ENCODE measurements at places on chromosomes 1 and 21.
A peak's percentile ranks its signal among the peaks of the same experiment; 100 is the strongest.

- DNase-seq = no peak
Observed at GRCh38 chr1:119291611-119292206, 76.9 kb upstream of the HAO2 start.

DNA sequence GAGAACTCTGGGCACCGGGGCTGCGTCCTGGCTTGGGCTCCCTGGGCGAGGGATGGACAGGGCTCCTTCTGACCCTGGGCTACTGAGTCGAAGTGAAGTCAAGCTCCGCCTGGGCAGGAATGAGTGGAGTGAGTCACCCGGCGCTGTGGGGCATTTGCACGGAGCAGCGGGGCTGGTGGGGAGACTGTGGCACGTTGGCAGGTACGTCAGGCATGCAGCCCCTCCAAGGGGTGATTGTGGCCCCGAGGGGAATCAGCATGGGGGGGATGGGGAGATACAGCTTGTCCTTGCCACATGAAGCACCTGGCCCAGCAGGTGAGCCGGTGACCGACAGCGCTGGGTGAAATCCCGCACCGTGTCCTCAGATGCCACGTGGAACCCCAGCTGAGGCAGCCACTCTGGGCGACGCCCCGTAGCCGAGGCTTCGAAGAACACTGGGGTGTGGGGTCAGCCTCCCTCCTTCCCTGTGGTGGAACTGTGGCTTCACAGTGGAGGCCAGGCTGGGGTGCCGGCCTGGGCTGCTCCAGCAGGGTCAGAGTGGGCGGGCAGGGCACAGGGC, 62.3 kb downstream of the COL18A1 start:
- DNase-seq = no peak

DNA sequence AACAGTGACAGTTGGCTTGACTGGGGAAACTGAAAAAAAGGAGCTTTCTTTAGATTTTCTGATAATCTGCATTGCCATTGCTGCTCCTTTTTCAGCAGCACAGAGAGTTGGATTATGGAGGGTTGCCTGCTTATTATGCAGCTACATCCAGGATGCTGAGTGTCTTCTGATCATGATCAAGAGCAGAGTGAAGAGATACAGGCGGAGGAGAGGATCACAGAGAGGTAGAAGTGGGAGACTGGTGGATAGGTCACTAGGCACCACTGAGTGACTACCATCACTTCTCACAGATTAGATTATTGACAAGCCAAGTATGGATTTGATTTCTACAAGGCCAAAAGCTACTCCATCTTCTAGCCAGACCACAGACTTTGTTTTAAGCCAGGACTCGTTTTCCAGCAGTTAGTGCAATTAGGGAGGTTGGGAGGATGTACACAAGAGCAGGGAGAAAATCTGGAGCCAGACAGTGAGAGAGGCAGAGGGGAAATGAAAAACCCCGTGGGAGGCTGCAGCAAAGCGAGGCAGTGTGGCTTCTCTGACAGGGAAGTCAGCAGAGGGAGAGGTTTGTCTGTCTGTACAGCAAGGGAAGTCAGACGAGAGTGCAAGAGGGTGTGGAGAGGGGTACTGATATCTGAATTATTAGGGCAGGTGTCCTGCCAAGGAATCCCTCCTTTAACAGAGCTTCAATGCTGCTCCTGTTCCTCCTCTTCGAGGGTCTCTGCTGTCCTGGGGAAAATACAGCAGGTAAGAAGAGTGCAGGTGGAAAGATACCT, at the start of gene CD1E:
Gene CD1E, plus strand, starts transcription at position 592 of the 773 bp plus-strand sequence. Its CDS starts 95 bp downstream, at position 687.
- no peak for DNase-seq

DNA sequence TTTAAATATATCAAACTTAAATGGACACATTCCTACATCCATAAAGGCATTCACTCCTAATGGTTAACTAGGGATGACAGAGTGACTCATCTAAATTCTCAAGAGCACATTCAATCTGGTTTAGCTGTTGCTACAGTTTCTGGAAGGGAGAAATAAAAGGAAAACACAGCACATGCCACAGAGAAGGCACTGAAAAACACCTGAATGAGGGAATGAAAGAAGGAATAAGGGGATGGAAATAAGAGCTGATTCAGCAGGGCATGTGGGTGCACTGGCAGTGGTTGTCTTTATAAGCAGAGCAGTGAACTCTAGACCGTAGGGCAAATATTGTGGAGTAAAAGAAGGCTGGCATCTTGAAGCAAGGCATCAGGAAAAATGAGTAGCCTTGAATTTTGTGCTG, 79.3 kb downstream of the LHX4 start:
- DNase-seq = no peak

DNA sequence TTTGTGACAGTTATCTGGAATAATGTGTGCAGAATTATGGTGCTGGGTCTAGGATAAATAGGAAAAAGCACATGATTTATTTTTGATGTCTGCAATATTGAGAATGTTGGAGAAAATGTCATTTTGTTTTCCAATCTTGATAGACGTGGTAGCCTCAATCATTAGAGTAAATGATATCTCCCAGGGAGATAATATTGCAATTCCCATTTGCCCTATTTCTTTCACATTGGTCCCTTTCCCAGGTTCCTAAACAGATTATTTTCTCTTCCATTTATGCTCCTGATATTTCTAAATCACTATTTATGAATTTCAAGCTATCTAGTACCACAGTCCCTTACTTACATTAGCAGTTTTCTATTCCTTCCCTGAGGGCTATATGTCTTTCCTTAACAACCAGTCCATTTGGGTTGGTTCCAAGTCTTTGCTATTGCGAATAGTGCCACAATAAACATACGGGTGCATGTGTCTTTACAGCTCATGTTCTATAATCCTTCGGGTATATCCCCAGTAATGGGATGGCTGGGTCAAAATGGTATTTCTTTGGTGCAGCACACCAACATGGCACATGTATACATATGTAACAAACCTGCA, 447.3 kb downstream of the PLA2G4A start:
- DNase-seq = no peak

GRCh38 chr1:165873481-165873880, 46.1 kb downstream of the UCK2 start:
- no peak for DNase-seq

GRCh38 chr1:118918230-118918939, 69.8 kb downstream of the TBX15 start:
- no peak for DNase-seq

GRCh38 chr1:39701049-39701439, 9.8 kb upstream of the HPCAL4 start:
- peak; percentile 55 for DNase-seq

GRCh38 chr1:244118109-244118761, 67.2 kb downstream of the ZBTB18 start:
- DNase-seq = no peak

GRCh38 chr1:178940068-178940765, 69.3 kb upstream of the ANGPTL1 start:
- DNase-seq = no peak

DNA sequence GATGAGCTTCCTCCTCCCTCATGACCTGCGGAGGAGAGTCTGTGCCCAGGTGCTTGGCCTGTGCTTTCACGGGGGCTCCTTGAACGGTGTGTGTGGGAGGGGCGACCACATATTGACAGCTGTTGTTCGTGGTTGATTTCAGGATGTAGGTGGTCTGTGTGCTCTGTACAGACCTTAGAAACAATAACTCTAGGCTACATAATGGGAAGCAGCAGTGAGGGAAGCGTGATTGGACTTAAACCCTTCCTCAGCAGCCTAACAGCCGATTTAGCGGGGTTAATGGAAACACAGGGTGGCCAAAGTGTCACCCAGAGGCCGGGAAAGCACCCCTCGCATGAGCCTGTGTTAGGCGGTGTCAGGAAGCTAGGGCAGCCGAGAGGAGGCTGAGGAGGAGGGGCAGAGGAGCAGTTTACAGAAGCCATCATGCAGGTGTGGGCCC, 56.0 kb downstream of the TBCE start:
- DNase-seq = no peak

DNA sequence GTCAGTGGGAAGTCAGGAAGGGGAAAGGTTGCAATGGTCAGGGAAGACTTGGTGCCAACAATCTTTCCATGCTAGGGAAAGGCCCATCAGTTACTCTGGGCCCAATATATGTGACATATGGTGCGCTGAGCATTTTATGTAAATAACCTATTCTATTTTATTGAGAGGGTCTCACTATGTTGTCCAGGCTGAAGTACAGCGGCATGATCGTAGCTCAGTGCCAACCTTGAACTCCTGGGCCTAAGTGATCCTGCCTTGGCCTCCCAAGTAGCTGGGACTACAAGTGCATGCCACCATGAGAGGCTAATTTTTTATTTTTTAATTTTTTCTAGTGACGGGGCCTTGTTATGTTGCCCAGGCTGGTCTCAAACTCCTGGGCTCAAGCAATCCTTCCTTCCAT, 6.8 kb downstream of the UQCRH start:
- no peak for DNase-seq

DNA sequence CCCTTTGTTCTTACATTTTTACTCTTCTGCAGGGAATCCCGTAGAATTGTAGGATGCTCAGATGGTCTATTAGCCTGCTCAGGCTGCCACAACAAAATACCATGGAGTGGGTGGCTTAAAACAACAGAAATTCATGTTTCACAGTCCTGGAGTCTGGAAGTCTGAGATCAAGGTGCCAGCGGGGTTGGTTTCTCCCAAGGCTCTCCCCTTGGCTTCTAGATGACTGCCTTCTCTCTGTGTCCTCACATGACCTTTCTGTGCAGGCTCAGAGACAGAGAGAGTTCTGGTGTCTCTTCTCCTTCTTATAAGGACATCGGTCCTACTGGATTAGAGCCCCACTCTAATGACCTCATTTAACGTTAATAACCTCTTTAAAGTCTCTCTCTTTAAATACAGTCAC, 41.7 kb downstream of the HUNK start:
- DNase-seq = peak; percentile 51

DNA sequence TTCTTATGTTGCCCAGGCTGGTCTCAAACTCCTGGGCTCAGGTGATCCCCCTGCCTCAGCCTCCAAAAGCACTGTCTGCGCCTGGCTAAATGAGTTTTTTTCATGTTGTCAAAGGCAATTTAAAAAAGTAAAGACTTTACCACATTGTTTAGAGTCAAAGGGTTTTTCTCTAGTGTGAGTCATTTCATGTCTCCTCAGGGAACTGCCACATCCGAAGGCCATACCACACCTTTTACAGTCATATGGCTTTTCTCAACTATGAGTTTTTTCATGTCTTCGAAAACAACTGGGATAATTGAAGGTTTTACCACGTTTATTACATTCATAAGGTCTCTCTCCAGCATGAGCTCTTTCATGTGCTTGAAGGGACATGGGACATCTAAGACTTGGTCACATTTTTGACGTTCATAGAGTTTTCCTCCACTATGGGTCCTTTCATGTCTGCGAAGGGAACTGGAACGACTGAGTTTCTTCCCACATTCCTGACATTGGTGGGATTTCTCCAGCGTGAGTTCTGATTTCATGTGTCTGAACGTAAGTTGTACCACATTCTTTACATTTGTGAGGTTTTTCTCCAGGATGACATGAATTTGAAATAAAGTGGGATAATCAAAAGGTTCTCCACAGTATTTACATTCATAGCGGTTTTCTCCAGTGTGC, 65.6 kb downstream of the UCHL5 start:
- DNase-seq = no peak

DNA sequence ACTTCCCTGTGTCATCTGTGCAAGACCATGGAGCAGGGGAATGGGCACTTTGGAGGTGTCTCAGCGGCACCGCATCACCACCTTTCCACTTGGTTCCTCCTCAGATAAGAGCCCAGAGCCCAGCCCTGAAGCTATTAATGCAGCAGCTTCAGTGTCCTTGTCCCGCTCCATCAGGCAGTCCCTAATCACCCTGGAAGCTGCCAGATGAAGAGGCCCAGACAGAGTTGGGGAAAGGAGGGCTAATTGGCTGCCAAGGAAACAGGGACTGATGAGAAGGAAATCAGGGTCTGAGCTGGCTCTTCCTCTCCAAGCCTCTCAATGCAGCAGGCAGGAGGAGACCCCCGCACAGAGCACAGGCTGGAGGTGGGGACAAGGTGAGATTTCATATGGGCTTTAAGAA, 83.1 kb upstream of the KLHDC7A start:
- no peak for DNase-seq

DNA sequence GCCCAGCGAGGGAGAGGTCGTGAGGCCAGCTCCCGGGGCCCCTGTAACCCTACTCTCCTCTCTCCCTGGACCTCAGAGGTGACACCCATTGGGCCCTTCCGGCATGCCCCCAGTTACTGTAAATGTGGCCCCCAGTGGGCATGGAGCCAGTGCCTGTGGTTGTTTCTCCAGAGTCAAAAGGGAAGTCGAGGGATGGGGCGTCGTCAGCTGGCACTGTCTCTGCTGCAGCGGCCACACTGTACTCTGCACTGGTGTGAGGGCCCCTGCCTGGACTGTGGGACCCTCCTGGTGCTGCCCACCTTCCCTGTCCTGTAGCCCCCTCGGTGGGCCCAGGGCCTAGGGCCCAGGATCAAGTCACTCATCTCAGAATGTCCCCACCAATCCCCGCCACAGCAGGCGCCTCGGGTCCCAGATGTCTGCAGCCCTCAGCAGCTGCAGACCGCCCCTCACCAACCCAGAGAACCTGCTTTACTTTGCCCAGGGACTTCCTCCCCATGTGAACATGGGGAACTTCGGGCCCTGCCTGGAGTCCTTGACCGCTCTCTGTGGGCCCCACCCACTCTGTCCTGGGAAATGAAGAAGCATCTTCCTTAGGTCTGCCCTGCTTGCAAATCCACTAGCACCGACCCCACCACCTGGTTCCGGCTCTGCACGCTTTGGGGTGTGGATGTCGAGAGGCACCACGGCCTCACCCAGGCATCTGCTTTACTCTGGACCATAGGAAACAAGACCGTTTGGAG, 23.7 kb upstream of the TNFRSF1B start:
- no peak for DNase-seq

- DNase-seq = no peak
Observed at GRCh38 chr1:199073166-199073565, 434.3 kb downstream of the PTPRC start.

DNA sequence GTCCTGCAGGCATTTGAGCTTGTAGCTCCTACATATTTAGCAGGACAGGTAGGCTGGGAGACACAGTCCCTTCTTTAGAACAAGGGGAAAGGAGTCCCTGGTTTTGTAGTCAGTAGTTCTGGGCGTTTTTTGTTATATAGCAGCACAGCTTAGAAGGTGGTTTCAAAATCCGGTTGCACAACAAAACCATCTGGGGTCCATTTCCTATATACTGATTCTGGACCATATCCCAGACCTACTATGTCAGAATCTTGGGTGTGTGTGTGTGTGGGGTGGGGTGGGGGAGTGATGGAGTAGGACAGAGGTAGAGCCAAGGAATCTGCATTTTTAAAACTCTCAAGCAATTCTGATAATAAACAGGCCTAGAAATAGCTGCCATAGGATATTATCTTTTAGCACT, 21.6 kb downstream of the METTL13 start:
- DNase-seq = no peak

GRCh38 chr1:112322018-112322417, 74.0 kb upstream of the CTTNBP2NL start:
- no peak for DNase-seq

- DNase-seq = peak; percentile 99
Observed at GRCh38 chr21:39349211-39350093, 564 bp upstream of the HMGN1 start.
